ENCODE measurements at places on chromosomes 4 and X. TPM values are rescaled to one million over a fixed set of nuclear protein-coding genes. Genes with fewer than 3 reads are reported as not detected.

The MAGED4B gene
- polyA plus RNA-seq = not detected

The LIMCH1 gene
- not detected for polyA plus RNA-seq

The MAGEA9B gene
- polyA plus RNA-seq = not detected

The IBSP gene
- polyA plus RNA-seq = not detected

The TLR8 gene
- not detected for polyA plus RNA-seq

Data from GM12878 (cell line).